ENCODE measurements at places on chromosomes 6 and 20.

DNA sequence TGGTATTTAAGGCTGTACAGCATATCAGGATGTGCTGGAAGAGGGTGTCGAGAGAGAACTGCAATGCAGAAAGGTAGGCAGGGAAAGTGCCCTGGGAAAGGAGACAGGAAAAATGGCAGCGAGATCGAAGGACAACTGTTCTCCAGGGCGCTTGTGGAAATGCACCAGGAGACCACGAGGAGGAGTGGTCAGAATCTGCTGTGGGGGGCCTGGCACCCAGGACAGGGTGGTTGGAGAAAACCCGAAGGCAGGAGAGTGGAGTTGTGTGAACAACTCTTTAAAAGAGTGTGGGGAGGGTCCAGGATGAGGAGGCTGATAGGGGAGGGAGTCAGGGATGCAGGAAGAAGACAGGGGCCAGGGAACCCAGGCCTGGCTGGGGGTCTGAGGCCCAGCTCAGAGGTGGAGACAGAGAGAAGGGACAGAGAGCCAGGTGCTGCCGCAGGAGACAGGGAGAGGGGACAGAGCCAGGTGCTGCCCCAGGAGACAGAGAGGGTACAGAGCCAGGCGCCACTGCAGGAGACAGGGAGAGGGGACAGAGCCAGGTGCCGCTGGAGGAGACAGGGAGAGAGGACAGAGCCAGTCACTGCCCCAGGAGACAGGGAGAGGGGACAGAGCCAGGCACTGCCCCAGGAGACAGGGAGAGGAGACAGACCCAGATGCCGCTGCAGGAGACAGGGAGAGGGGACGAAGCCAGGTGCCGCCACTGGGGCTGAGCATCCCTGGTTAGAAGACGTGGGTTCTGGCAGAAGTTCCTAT, 9.3 kb downstream of the SLC22A1 start:
- DNase-seq = no peak

DNA sequence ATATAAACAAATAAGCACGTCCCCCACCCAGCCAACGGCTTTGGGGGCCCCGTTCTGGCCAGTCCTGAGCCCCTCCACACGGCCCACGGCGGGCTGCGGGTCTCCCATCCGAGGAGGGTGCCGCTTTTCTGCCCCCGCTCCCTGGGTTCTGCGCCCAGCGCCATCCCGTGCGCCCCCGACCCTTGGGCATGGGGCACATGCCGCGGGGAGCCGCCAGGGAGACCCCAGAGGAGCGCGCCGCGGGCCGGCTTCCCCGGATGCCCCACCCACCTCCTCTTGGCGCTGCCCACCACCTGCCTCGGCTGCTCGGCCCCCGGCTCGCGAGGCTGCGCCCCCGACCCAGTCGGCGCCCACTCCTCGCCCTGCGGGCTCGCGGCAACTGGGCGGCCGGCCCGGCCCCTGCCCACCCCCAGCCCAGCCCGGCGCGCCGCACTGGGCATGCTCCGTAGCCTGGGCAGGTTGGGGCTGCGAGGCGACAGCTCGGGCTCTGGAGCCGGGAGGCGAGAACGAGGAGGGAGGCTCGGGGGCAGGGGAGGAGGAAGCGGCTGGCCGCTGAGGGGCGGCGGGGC, 570 bp upstream of the PLCB4 start:
- DNase-seq = no peak

DNA sequence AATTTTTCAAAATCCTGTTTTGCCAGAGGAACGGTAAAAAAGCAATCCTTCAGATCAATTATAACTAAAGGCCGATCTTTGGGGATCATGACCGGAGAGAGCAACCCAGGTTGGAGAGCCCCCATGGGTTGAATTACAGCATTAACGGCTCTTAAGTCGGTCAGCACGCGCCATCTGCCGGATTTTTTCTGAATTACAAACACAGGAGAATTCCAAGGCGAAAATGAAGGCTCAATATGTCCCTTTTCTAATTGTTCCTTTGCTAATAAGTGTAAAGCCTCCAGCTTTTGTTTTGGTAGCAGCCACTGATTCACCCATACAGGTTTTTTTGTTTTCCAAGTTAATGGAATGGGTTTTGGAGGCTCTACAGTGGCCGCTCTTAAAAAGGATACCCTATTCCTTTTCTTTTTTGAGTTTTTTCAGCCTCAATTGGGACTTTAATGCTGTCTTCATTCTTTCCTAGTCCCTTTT, 16.9 kb upstream of the PTCRA start:
- peak; percentile 81 for DNase-seq

DNA sequence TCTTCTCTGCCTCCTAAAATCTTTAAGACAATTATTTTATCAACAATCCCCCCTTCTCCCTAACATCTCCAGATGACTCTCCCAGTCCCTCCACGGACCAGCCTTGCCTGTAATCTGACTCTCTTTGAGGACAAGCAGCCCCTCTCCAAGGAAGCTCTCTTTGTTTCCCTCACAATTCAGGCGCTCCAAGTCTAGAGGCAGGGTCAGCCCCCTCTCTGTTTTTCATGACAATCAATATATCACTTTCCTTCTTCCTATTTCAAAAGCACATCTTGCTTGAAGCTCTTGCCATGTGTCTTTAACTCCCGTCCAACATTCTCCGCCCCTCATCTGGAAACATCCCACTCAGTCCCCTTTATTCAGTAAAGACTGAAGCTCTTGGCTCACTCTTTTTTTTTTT, 393.4 kb upstream of the SULF2 start:
- no peak for DNase-seq

DNA sequence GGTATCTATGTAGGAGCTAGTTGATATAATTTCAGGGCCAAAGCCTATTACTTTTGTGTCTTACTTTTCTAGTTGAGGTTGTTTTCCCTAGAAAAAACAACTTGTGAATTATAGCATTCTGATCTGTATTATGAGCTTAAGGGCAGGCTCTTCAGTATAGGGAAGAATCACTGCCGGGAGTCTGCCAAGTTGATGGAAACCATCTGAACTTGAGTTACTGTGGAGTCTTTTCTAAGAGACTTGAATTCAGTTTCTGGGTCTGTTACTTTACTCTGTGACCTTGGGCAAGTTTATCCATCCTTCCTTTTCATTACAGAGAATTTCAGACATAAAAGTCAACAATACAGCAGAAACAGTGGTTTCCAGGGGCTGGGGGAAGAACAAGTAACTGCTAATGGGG, 2.1 kb upstream of the CASS4 start:
- no peak for DNase-seq

GRCh38 chr20:7094438-7094997, 327.0 kb downstream of the BMP2 start:
- DNase-seq = no peak
